ENCODE measurements at places on chromosomes 13 and 19.

DNA sequence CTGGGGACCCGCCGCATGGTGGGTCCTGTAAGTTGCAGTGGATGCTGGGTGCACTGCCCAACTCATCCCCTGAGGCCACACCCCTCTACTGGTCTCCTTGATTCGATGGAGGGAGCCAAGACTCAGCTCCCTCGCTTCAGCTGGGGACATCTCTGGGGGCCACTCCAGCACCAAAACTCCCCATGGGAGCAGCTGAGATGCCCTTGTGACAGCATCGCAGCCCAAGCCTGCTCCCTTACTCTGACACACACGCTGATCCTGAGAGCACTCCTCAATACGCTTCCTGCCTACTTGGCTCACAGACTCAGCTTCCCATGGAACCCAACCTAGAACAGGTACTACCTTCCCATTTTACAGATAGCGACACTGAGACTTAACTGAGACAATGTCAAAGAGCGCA lies 56.2 kb downstream of the PEPD start:
- peak; percentile 26 for DNase-seq

GRCh38 chr19:45547965-45548609 lies 36.5 kb downstream of the OPA3 start:
- no peak for DNase-seq

DNA sequence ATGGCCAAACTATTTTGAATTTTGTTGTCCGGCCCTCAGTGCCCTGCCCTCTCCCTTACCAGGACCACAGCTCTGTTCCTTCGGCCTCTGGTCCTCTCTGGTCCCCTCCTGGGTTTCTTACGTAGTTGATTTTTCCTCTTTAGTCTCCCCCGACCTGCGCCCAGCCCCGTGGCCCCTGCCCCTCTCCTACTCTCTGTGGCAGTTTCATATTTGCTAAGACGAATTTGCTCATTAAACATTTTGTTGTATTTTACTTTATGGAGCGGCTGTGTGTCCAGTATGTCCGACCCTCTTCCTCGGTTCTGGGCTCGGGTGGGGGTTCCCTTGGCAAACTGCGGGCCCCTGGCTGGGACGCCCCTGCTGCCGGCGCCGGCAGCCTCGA lies 576 bp upstream of the EPN1 start:
- DNase-seq, result peak; percentile 71

- DNase-seq, result no peak
Measured at GRCh38 chr19:29211562-29212355, 1.2 kb downstream of the UQCRFS1 start.

DNA sequence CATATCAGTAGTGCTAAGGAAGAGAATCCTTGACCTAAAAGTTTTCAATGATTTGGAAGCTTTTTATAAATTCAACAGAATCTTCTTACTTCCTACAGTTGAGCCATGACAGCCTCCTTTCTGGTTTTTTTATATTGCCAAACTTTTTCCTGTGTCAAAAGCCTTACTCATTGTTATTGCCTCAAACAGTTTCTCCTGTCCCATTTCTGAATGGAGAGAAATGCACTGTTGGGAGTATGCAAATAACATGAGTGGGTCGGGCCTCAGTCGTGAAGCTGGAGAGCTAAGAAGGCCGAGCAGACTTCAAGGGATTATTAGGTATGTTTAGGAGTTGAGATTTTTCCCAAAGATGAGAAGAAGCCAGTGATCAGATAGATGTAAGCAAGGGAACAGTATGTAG lies 766.4 kb upstream of the KLHL1 start:
- DNase-seq, result no peak

GRCh38 chr19:5335593-5335992 lies 5.0 kb downstream of the PTPRS start:
- DNase-seq, result no peak

DNA sequence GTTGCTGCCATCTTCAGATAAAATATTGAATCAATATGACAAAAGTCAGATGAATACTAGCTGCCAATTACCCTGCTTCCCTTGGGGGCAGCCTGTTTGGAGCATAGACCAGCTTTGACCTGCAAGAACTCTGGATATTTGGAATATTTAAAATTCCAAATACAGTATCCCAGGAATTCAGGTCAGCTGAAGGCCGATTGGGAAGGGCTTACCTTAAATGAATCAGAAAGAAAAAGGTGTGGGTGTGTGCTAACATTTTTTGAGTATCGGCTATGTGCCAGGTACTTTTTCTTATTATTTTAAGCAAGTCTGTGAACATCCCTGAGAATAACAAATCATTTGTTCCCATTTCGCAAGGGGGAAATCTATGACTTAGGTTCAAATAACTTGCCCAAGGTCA lies 1.8 kb upstream of the RUBCNL start:
- no peak for DNase-seq

GRCh38 chr13:51912091-51912490 lies 50.3 kb downstream of the CCDC70 start:
- no peak for DNase-seq

GRCh38 chr19:35037716-35038622 lies 3.6 kb upstream of the HPN start:
- no peak for DNase-seq

DNA sequence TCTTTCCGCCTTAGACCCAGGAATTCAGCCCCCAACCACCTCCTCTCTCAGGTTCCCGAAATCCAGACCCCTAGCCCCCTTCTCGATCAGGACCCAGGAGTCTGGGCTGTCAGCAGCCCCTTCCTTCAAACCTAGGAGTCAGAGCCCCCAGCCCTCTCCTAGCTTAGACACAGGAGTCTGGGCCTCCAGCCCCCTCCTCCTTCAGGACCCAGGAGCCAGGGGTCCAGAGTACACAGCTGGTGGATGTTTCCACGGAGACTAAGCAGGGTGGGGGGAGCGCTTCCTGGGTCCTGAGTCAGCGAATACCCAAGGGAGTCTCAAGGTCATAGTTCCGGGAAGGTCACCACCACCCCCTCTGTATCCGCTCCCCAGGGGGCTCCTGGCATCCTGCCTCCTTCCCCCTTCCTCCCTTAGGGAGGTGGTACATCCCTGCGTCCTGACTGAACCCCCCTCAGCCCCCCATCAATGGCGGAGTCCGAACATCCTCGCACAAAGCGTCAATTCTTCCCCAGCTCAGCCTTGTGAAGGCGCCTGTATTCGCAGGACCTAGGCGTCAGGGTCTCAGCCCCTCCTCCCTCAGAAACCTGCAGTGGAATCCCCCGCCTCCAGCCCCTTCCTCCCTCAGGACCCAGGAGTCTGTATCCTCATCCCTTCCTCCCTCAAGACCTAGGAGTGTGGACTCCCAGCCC lies 4.6 kb downstream of the CADM4 start:
- peak; percentile 76 for DNase-seq

DNA sequence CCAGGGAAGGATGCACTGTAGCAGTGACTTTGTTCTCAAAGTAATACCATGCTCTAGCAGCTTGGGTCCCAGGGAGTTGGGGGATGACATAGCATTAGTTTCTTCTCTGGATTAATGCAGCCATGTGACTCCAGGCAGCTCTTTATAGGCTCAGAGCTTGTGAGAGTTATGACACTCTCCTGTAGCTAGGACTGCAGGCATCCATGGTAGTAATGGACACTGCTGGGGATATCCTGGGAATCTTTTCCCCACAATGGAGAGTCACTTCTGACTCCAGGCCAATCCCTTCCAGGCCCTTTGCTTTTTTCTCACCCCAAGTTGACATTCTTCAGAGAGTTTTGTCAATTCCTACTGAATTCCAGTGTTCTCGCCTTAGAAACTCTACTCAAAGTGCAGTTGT lies 270.9 kb downstream of the COG6 start:
- DNase-seq, result no peak

DNA sequence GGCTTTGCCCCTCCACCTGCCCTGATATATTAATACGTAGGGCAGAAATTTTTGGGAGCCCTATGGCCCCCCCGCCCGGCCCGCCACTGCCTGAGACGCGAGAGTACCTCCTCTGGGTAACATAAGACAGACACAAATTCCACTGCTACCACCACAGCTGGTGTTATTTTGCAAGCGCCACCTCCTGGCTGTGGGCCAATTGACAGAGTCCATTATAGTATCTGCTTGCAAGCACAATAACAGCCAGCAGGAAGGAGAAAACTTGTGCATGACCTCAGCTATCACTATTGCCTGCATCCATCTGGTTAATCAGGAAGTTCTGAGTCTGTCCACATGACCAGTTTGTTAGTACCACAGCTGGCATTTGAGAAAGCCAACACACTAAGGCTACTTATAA lies 25.3 kb upstream of the OR10H2 start:
- no peak for DNase-seq

DNA sequence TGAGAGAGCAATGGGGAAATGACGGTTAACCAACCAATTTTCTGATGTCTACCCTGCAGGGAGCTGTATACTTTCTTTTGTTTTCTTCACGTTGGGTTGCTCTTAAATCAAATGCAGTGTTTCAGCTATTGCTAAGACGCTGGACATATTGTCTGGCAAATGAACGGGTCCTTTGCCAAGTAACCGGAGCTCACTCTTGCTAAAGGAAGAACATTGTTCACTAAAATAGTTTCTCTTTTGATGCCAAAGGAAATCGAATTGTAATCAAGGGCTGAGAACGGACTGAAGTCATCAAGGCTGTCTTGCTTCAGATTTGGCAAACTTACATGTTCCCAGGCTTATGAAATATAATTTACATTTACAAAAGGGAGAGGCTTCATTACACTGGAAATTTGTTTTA lies 142.3 kb upstream of the ARGLU1 start:
- no peak for DNase-seq

All from endodermal cell (in vitro differentiated cells).